ENCODE measurements at places on chromosomes 5 and 9.

DNA sequence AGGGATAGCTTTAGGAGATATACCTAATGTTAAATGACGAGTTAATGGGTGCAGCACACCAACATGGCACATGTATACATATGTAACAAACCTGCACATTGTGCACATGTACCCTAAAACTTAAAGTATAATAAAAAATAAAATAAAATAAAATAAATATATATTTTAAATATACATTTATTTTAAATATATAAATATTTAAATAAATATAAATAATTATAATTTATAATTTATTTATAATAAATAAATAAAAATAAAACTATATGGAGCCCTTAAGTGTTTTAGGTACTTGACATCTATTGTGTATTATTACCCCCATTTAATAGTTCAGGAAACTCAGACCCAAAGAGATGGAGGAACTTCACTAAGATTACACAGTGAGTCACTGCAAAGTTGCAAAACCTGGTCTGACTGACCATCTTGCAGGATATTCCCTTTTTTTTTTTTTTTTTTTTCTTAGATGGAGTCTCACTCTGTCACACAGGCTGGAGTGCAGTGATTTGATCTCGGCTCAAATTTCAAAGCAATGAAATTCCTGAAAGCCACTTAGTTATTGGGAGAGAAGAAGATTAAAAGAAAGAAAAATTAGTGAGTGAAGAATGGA lies 5.8 kb upstream of the C5orf52 start:
- DNase-seq, result no peak

- peak; percentile 66 for DNase-seq
Measured at GRCh38 chr9:100028201-100028784, 70.5 kb downstream of the ERP44 start.

GRCh38 chr9:24614070-24614469 lies 68.4 kb upstream of the IZUMO3 start:
- peak; percentile 21 for DNase-seq

DNA sequence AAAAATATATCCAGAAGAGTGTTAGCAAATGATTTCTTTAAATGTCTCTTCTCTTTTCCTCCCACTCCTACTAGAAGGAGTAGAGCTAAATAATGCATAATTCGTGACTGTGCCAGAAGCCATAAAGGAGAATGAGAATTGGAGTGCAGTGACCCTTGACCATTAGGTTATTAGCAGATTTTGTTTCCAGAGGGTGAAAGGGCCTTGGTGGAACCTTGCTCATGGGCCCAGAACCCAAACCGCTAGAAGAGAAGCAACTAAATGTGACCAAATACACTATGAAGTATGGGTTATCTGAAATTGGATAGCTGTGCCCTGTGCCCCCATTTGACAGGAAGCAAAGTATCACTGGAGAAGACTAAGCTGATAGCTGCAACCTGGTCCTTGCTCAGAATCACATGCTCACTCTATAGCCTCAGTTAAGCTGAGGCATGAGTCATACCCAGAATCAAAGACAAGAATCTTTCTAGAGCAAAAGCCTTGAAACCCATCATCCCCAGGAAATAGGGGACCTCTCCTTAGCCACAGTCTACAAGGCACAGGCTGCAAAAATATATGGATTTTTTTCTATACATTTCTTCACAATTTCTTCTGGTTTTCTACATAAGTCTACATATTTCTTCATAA lies 36.3 kb downstream of the CAPSL start:
- no peak for DNase-seq

- DNase-seq, result peak; percentile 43
Measured at GRCh38 chr5:169647566-169647965, 10.5 kb downstream of the DOCK2 start.

- no peak for DNase-seq
Measured at GRCh38 chr9:37534412-37534811, 41.8 kb downstream of the FBXO10 start.

GRCh38 chr9:21556581-21557427 lies 74.7 kb upstream of the IFNE start:
- DNase-seq, result no peak

GRCh38 chr5:1068895-1069719 lies 42.8 kb downstream of the SLC12A7 start:
- DNase-seq, result no peak

- peak; percentile 47 for DNase-seq
Measured at GRCh38 chr9:112334432-112334841, 1.0 kb upstream of the PTBP3 start.

DNA sequence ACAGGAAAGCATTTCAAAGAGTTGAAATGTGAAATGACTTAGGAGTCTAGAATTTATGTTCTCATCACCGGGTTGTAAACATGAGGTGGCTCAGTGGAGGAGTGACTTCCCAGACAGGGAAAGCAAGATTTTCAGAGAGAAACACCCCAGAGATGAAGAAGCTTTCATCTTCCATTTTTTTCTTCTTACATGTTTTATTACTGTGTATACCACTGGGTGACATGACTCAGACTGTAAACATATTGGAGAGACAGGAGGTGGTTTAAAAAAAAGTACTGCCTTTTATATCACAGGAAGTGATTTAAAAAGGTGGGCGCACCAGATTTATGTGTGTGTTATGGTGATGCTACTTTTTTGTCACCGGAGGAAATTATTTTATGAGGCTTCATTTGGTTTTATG lies 209.1 kb upstream of the TUT7 start:
- DNase-seq, result no peak

- DNase-seq, result no peak
Measured at GRCh38 chr9:5630081-5630507, 1.2 kb downstream of the RIC1 start.

DNA sequence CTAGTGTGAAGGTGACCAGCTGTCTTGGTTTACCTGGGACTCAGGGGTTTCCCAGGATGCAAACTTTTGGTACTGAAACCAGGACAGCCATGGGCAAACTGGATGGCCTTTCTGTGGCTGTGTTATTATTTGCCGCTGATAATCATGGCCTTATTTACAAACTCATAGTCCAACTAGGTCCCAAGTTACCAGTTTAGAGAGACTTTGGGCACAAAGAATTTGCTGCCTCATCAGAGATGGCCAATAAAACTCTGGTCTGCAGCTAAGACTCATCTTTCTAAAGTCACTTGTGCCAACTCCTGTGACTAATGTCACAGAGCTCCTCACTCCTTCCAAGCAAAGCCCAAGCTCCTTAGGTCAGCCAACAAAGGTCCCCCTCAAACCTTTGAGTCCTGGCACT lies 47.5 kb upstream of the PLPP6 start:
- no peak for DNase-seq

GRCh38 chr5:156971415-156971814 lies 8.4 kb upstream of the TIMD4 start:
- no peak for DNase-seq

DNA sequence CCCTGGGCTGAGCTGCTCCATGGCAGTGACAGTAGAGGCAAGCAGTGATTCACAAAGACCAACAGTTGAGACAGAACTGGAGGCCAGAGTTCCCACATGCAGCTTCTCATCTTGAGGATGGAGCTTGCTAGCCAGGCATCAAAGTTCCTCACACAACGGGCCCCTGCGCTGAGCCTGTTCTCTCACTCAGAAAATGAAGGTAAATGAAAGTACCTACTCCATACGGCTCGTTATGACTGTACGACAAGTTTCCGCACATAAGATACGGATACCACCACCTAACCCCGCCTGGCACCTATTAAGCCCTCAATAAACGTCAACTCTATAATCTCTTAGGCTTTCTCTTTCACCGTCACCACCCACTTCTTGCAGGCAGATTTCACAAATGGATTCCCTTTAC lies 12.9 kb downstream of the NOL6 start:
- no peak for DNase-seq

DNA sequence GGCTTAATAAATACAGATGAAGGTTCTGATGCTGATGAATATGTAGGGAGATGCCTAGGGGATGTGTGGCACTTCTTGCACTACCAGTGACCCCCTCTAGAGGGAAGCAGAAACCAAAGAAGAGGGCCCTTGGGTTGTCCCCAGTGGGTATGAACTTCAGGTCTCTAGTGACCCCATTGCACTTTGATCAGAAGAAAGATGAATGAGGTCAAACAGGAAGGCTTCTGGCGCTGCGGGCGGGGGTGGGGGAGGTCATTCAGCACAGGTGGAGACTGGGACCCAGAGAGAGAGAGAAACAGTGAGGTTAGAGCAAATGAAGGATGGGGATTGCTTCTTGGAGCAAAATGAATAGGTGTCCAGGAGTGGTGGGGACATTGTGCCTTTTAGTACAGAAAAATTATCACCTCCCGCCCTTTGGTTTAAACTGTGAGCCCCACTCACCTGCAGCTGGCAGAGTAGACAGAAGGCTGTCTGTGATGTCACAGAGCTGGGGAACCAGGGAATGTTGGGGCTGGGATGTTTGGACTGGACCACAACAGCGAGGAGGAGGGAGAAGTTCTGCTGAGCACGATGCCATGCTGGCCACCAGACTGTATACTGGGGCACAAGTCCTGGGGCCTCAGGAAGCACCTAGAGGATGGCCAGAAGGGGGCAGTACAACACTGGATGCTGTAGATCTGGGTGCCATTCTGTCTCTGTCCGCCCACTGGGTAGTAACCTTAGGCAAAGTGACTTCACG lies at the start of gene TEX48:
TEX48 (minus strand) TSS at position 599 of the 739 bp plus-strand sequence. CDS start 10,469 bp downstream, outside the sequence.
- peak; percentile 76 for DNase-seq

- DNase-seq, result no peak
Measured at GRCh38 chr5:153998010-153998409, 40.7 kb downstream of the FAM114A2 start.

- no peak for DNase-seq
Measured at GRCh38 chr9:78680196-78680595, 383.3 kb downstream of the PSAT1 start.

DNA sequence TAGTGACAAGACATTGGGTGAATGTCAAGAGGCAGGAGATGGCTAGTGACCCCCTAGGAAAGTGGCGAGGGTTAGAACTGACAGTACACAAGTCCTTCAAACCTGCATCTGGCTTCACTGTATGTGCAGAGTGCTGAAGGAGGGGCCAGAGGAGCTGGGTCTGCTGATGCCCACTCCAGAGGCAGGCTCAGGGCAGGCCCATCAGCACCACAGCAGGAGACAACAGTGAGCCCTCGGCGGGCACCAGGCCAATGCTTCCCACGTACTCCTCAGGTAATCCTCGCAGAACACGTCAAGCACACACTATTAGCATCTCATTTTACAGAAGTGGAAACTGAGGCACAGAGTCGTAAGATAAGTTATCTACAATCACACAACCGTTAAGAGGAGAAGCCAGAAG lies 76.1 kb upstream of the SH3PXD2B start:
- no peak for DNase-seq

DNA sequence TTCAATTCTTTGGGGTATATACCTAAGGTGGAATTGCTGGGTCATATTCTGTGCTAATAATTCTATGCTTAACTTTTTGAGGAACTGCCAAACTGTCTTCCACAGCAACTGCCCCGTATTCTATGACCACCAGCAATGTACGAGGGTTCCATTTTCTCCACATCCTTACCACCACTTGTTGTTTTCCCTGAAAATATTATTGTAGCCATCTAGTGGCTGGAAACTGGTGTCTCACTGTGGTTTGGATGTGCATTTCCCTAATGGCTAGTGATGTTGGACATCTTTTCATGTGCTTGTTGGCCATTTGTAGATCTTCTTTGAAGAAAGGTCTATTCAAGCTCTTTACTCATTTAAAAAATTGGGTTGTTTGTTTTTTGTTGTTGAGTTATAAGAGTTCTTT lies 30.7 kb downstream of the MSX2 start:
- no peak for DNase-seq

DNA sequence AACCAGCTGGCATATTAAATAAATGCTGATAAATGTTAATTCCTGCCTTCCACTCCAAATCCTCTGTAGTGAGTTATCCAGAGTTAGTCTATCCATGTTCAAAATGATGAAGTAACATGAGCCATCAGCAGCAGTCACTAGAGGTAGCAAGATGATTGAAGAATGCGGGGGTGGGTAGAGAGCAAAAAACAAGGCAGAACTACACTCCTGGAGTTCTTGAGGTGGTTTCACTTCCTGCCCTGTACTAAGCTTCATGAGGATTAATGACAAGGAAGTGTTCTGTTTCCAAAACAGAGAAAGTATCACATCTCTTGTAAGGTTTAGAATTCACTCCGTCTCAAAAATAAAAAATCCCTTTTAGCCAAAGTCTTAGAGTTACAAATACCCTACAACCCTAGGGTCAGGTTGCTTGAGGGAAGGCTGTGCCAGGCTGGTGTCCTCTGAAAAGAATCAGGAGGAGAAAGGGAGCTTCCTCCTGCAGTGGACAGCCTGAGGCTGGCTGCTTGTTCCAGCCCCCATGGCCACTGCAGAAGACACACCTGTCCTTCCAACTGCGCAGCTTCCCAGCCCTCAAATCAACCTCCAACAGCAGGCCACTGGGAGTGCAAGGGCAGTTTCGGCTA lies 180.2 kb downstream of the DENND1A start:
- DNase-seq, result no peak

- no peak for DNase-seq
Measured at GRCh38 chr9:70480405-70480980, 66.0 kb upstream of the KLF9 start.
